ENCODE measurements at places on chromosomes 3 and 15. TPM values are rescaled to one million over a fixed set of nuclear protein-coding genes. Genes with fewer than 3 reads are reported as not detected.

SEC62 gene
- 273 TPM for polyA plus RNA-seq

CCDC191 gene
- 13.3 TPM for polyA plus RNA-seq

CCDC80 gene
- polyA plus RNA-seq: 0.14 TPM

KNSTRN gene
- 4.6 TPM for polyA plus RNA-seq

ALAS1 gene
- polyA plus RNA-seq: 24.8 TPM

IQCF6 gene
- polyA plus RNA-seq: not detected

PRKCI gene
- polyA plus RNA-seq: 12.9 TPM

EFHB gene
- polyA plus RNA-seq: 1.0 TPM

CASR gene
- polyA plus RNA-seq: not detected

CP gene
- polyA plus RNA-seq: 0.24 TPM

CEMIP gene
- not detected for polyA plus RNA-seq

ELL3 gene
- polyA plus RNA-seq: 9.3 TPM

LMCD1 gene
- polyA plus RNA-seq: 4.8 TPM

CHRNA7 gene
- not detected for polyA plus RNA-seq

PIF1 gene
- 2.4 TPM for polyA plus RNA-seq

DCUN1D1 gene
- polyA plus RNA-seq: 20.8 TPM

IFT122 gene
- 4.5 TPM for polyA plus RNA-seq

FETUB gene
- not detected for polyA plus RNA-seq

CCR2 gene
- 10.9 TPM for polyA plus RNA-seq

SLC28A1 gene
- polyA plus RNA-seq: not detected

NFKBIZ gene
- 10.1 TPM for polyA plus RNA-seq

TMEM158 gene
- not detected for polyA plus RNA-seq

PLSCR5 gene
- not detected for polyA plus RNA-seq

GOLGA8M gene
- not detected for polyA plus RNA-seq

NME9 gene
- 0.29 TPM for polyA plus RNA-seq

C3orf49 gene
- not detected for polyA plus RNA-seq

ACVR2B gene
- not detected for polyA plus RNA-seq

ST6GAL1 gene
- 257 TPM for polyA plus RNA-seq

GCNT3 gene
- polyA plus RNA-seq: not detected

GHSR gene
- polyA plus RNA-seq: not detected

Measured in IgD-negative memory B cell (primary cell).